ENCODE measurements at places on chromosomes 4 and X. TPM values are rescaled to one million over a fixed set of nuclear protein-coding genes. Genes with fewer than 3 reads are reported as not detected.

The AMTN gene
- not detected for total RNA-seq

The MCF2 gene
- 0.59 TPM for total RNA-seq

DNA sequence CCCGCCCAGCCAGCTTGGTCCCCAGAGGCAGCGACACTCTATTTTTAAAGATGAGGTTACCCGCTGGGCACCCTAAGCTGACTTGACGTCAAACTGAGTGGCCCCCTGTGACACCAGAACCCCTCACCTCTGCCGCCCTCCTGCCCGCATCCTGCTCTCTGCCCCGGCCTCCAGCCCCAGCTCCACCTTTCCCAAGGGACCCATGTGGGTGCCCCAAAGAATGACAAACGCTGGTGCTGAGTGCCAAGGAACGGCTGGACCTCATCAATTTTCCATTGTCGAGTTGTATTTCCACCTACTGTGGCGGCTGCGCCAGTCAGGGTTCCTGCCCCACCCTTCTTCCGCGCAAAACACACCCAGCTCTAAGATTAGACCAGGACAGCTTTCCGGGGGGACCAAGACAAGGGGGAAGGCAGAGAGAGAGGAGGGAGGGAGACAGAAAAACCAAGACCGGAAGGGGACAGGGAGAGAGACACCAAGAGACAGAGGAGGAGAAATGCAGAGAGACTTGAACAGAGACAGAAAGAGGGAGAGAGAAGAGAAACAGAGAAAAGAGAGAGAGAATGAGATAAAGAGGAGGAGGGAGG lies 2.0 kb downstream of the PRKX start:
- H3K27ac ChIP-seq = peak overlapping the region; percentile 89
- DNase-seq = peak; percentile 6
- peaks cover 24% of the 10 kb centered on the region for H3K36me3 ChIP-seq
- peaks cover 39% of the 10 kb centered on the region for H3K4me1 ChIP-seq

GRCh38 chr4:6992728-6993677 lies 50.2 kb upstream of the TADA2B start:
- H3K4me1 ChIP-seq = peaks cover 40% of the 10 kb centered on the region
- no peak for DNase-seq
- no peaks in the 10 kb centered on the region for H3K27me3 ChIP-seq
- H3K27ac ChIP-seq = no peak overlapping the region
- peaks cover 26% of the 10 kb centered on the region for H3K36me3 ChIP-seq

- no peak overlapping the region for H3K27ac ChIP-seq
- H3K36me3 ChIP-seq = no peaks in the 10 kb centered on the region
- H3K27me3 ChIP-seq = peaks cover 2% of the 10 kb centered on the region
- H3K4me3 ChIP-seq = no peak overlapping the region
- no peak for DNase-seq
- H3K4me1 ChIP-seq = no peaks in the 10 kb centered on the region
Observed at GRCh38 chr4:38717604-38718003, 53.6 kb downstream of the KLF3 start.

DNA sequence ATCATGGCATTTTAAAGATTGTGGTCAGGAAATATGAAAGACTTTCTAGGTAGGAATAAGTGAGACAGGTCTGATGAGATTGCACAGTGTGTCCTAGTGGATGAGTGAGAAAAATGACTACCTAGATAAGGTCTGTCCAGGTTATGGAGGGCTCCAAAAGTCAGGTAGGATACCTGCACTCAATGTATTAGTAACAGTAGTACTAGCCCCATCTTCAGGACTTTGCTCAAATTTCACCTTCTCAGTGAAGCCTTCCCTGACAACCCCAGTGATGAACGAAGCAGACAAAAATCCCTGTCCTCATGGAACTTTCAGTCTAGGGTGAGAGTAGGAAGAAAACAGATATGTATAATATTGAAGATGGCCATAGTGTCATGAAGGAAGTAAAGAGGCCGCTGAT lies 85.7 kb downstream of the ZIC3 start:
- H3K4me3 ChIP-seq = no peak overlapping the region
- no peak overlapping the region for H3K27ac ChIP-seq
- DNase-seq = no peak
- H3K4me1 ChIP-seq = no peaks in the 10 kb centered on the region
- H3K27me3 ChIP-seq = no peaks in the 10 kb centered on the region
- H3K36me3 ChIP-seq = no peaks in the 10 kb centered on the region

- no peak overlapping the region for H3K4me3 ChIP-seq
- H3K27me3 ChIP-seq = peaks cover 16% of the 10 kb centered on the region
- no peaks in the 10 kb centered on the region for H3K36me3 ChIP-seq
- no peak for DNase-seq
Observed at GRCh38 chr4:182133033-182133432, 110.2 kb upstream of the TENM3 start.

- no peaks in the 10 kb centered on the region for H3K27me3 ChIP-seq
- H3K27ac ChIP-seq = peak overlapping the region; percentile 73
- H3K36me3 ChIP-seq = peaks cover 15% of the 10 kb centered on the region
- DNase-seq = peak; percentile 60
Observed at GRCh38 chrX:155056877-155057792, 13.8 kb downstream of the CMC4 start.
